ENCODE measurements at places on chromosomes 3 and 15. TPM values are rescaled to one million over a fixed set of nuclear protein-coding genes. Genes with fewer than 3 reads are reported as not detected.
A peak's percentile ranks its signal among the peaks of the same experiment; 100 is the strongest.

Gene LRRC34
- 1.2 TPM for total RNA-seq

Gene C2CD4B
- 1.6 TPM for total RNA-seq

Gene FETUB
- not detected for total RNA-seq

Gene UBAP1L
- total RNA-seq: 1.5 TPM

Gene FOXL2NB
- 0.06 TPM for total RNA-seq

Gene EAF1
- 12.4 TPM for total RNA-seq

DNA sequence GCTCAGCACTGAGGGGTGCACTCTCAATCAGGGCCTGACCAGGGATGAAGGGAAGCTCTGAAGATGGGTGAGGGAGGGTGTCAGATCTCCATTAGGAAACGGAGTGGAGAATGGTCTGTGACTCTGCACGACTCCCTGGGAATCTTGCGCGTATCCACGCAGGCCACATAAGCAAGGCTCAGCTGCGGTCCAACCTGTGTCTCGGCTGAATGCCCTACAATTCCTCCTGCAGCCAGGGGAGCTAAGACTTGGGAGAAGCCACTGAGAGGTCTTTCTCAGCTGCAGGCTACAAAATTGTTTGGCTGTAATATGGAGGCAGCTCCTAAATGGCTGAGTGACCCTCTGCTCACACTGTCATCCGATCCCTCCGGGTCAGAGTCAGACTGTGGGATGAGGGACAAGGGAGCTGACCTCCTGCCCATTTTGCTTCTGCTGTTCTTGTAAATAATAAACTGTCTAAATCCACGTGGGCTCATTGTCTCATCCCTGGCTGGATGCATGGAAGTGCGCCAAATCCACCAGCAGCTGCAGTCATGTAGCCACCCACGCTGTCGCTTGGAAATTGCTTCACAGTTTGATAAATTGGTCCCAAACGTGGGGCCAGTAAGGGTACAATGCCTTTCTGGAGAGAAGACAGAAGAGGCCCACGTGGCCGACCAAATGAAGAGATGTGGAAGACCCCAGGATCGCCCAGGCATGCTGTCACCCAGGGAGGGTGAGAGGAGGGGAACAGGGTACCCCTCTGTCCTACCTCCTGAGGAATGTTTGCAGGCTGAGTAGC lies 30.5 kb downstream of the ALS2CL start:
- DNase-seq: peak; percentile 24

GRCh38 chr3:112498914-112499711 lies at the start of gene BTLA:
TSS of gene BTLA (minus strand) at chr3:112499472. CDS start at chr3:112499358, 114 bp downstream.
- no peak for DNase-seq

GRCh38 chr3:196339493-196340254 lies 1.5 kb upstream of the TM4SF19 start:
- DNase-seq: no peak

GRCh38 chr3:172236771-172237742 lies 197.7 kb downstream of the FNDC3B start:
- DNase-seq: no peak

DNA sequence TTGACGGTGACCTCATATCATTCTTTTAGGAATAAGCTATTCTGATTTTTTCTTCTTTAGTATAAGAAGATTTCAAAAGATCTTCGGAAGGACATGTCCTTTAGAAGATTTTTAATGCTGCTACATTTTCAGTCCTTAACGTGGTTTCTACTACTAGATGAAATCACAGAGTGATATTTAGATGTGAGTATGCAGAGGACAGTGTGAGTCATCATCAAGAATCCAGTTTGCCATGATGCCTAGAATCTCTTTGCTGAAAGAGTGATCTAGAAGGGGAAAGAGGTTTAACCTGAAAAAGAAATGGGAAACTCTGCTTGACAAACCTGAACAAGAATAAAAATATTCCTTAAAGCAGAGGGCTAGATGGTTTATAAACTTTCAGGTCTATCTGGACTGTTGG lies 43.2 kb downstream of the SLC7A14 start:
- DNase-seq: no peak

- DNase-seq: peak; percentile 23
These were observed 215.9 kb upstream of the CTDSPL start for GRCh38 chr3:37645517-37646380.

DNA sequence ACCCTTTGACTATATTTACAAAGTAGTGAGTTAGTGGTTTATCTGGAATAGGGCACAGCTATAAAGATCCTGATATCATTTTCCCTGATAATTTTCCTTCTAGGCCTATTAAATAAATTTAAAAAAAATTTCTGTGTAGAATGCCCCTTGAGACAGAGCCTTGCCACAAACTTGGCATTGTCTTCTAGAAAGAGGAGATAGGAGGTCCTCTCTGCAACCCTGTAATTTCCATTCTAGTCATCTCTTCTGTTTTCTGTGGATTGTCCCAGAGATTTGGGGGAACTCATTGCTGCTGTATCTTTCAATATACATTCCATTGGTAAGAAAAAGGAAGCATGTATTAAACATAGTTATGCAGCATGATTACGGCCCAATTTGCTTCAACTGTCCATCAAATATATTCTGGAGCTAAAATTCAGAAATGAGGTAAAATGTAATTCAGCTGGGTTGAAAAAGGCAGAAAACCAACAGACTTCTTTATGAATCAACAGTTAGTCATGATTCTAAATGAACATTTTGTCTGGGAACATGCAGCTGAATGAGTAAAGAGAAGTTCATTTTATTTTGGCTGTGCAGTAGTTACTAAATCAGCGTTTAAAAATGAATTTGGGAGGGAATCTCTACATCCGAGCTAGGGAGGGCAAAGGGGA lies 401.1 kb downstream of the NAALADL2 start:
- no peak for DNase-seq

DNA sequence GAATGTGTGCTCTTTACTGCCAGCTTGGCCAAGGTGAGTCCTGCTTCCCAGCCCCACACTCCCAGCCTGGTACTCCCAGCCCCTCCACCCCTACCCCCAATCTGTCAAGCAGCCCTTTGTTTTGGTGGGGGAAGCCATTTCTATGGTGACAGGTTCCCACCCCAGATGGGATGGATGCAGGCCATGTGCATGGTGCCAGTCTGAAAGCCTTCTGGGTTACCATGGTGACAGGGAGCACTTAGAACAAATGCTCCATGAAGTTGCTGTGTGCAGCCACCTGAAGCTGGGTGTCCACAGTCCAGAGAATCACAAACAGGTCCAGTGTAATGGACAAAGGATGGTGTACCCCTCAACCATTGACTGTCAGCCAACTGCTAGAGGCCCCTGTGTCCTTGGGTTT lies 19.1 kb upstream of the VILL start:
- DNase-seq: no peak

DNA sequence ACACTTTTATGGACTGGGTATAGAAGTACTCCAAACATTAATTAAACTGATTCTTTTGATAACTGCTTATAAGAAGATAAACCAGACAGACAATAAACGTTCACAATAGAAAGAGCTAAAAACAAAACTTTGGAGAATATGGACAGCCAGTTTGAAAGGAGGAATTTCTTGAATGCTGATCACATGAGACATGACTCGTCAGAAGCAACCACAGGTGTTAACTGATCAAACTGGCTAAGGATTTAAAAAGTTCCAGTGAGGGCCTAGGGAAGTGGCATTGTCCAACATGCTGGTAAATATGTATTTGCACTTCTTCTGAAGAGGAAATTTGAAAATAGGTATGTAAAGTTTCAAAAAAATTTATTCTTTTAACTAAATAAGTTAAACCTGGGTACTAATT lies 29.4 kb upstream of the AP3B2 start:
- no peak for DNase-seq

DNA sequence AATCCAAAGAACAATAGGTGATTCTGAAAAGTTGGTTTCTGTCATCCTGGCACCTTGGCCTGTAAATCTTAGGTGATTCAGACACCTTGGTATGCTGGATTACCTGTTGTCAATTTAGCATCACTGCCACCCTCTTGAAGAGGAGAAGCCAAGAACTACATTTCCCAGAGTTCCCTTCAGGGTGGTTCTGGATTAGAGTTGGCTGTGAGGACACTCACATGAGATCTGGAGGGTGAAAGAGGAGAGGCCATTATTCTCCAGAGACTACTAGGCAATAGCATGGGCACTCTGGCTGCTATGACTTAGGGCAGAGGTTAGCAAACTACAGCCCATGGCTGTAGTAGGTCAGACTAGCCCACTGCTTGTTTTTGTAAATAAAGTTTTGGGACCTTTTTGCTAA lies 41.7 kb upstream of the CORO2B start:
- DNase-seq: no peak

DNA sequence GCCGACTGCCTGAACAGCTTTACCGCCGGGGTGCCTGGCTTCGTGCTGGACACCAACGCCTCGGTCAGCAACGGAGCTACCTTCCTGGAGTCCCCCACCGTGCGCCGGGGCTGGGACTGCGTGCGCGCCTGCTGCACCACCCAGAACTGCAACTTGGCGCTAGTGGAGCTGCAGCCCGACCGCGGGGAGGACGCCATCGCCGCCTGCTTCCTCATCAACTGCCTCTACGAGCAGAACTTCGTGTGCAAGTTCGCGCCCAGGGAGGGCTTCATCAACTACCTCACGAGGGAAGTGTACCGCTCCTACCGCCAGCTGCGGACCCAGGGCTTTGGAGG lies 815 bp downstream of the SPINT1 start:
- DNase-seq: no peak

DNA sequence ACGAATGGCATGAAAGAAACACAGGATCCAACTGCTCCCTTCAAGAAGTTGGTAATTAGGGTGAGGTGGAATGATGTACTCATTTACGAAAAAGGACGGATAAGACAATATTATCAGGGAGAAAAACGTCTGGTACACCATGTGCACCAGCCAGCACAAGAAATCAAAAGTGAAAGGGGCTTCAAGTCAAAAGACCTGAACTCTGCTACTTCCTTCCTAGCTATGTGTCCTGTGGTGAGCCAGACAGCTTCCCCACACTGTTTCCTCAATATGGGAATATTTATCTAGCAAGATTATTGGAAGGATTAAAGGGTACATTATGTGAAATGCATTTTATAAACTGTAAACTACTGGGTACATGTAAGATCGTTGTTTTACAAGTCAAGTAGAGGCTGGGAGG lies 33.9 kb downstream of the RAB27A start:
- DNase-seq: no peak
